Hematopoietic multipotent progenitor cell treated with erythropoietin and hydrocortisone succinate and interleukin-3 and kit ligand, for 17 days (in vitro differentiated cells): ENCODE measurements at places on chromosomes 11 and 22.

DNA sequence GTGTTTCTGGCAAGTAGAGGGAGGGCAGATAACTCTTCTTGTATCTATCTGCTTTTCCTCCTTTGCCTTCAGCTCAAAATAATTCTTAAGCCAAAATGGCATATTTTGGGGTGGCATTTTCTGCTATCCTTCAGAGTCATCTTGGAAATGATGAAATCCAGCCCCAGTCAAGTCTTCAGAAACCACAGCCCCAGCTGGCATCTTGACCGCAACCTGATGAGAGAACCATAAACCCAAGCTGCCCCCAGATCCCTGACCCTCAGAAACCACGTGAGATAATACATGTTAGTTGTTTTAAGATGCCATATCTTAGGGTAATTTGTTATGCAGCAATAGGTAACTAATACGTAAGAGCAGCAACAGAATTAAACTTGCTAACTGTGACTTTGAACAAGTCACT, 15.1 kb upstream of the PAMR1 start:
- no peak for DNase-seq

DNA sequence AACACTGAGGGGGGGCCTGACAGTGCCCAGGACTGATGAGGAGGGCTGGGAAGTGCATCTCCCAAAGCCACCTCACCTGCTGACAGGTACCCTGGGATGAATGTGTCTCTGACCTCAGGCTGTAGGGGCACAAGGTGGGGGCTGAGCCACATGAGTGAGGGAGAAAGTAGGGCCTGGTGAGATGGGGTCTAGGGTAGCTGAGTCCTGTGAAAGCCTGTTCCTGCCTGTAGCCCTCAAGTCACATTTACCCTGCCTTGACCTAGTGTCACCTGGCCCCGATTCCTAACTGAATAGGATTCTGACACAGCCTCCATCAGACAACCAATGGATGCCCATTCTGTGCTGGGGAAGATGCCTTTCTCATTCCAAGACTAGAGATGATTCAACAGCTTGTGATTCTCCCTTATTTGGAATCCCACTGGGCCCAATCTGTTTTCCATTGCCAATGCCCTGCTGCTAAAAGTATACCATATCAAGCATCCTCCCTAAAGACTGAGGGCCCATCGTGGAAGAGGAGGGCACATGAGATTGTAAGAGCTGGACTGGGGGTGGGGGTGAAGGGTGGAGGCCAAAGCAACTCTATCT, 11.1 kb upstream of the RFPL1 start:
- DNase-seq, result no peak

GRCh38 chr11:121439337-121439736, 12.8 kb upstream of the SORL1 start:
- DNase-seq, result no peak

- no peak for DNase-seq
Measured at GRCh38 chr11:72189455-72190250, 2.3 kb upstream of the FOLR1 start.

GRCh38 chr11:17378655-17379054, 9.8 kb downstream of the KCNJ11 start:
- no peak for DNase-seq

DNA sequence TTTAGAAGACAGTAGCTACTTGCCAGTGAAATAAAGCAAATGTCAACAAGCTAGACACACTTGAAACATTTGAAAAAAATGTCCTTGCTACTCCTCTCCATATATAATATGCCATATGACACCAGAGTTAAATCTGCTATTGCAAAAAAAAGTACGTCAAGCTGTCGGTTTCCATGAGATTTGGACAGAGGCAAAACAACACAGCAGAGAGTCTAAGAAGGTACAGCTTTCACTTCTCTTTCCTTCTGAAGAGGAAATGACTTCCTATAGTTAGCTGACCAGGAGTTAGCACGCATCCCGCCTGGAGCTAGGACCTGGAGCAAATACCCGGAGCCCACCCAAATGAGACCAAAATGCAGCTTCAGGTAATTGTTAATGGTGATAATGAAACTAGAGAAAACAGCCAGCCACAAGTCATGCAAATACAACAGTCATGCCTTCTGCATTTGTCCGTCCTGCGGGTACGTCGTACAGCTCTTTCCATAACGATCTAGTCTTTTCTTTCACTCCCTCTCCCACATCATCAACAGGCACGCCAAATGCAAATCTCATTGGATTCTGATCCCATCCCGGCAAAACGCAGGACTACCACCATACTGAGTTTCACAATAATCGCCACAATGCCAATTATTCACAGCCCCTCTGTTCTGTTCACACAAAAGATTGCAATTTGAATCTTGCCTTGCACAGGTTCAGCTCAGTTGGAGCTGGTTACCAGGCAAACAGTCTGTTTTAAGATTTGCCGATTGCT, 395.0 kb upstream of the CCDC90B start:
- DNase-seq, result no peak

DNA sequence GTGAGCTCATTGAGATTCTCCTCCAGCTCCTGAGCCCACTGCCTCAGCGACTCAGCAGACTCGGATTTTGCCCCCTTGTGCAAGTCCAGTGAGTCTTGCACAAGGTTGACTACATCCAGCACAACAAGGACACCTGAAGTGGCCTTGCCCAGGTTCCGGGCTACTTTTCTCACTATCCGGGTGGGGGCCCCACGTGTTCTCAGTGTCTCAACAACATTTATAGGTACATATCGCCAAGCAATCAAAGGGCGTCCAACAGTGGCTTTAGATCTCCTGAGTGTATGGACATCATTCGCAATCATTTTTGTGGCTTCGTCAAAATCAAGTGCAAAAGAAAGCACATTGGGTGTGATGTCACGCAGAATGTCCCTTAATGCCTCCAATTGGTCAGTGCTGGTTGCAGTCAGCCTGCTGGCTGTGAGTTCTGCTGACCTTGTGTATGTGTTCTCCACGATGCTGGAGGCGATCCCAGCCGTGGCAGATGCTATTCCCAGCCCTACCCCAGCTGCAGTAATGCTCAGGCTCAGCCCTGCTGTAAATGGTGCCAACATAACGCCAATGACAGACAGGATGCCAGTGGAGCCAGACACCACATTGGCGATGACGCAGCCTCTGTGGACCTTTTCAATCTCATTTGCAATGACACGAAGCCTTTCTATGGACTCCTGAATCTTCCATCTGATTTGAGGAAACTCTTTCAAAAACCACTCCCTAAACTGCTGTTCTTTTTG, 10.3 kb downstream of the APOL4 start:
- no peak for DNase-seq

GRCh38 chr11:120950880-120951279, 73.0 kb upstream of the TBCEL start:
- DNase-seq, result no peak

- no peak for DNase-seq
Measured at GRCh38 chr11:87597725-87598124, 560.0 kb downstream of the TMEM135 start.
